Erythroblast (primary cell): ENCODE measurements at places on chromosomes 4 and X.

DNA sequence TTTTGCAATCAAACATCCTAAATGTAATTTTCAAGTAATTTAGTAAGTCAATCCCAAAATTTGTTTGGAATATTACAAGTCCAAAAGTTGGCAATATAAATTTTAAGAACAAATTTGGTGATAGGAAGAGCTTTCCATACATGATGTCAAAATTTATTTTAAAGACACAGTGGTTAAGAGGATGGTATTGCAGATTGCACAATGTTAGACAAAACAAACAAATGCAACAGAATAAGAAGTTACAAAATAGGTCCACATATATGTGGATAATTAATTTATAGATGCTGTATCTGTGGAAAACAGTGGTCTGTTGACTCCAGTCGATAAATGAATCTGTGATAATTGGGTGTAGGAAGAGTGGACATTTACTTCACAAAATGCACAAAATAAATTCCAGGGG lies 358.5 kb downstream of the PCDH7 start:
- DNase-seq: no peak

- no peak for DNase-seq
Observed at GRCh38 chr4:184097241-184097605, 120.5 kb downstream of the ENPP6 start.

DNA sequence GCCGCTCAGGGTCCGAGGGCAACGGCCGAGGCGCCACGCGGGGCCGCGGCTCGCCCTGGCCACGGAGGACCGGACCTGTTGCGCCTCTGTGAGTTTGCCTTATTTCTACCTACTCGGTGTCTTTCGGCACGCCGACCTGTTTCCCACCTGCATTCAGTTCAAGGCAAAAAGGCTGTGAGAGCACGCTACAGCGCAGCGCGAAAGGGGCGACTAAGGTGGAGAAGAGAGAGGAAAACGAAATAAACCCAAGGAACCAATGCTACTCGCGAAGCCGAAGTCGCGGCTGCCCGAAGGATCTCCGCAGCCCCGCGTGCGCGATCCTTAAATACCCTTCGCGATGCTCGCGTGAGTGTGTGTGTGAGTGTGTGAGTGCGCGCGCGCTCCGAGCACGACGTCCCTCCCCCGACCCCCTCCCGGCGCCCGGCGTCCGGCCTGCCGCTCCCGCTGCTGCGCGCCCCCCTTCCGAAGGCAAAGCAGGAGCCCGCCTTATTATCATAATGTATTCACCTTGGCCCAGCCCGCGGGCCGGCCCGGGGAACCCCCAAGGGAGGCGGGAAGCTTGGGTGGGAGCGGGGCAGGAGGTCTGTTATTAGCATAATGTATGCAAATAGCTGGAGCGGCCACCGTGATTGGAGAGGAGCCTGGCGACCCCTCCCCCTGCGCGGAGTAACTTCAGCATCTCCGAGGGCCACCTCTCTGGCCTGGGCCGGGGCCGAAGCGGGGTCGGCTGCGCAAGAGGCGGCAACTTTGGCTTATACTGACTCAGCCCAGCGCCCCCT lies at the start of gene COL25A1:
Gene COL25A1 (minus strand): TSS at position 298 of the 779 bp plus-strand sequence.
- DNase-seq: peak; percentile 21

- DNase-seq: peak; percentile 8
Observed at GRCh38 chr4:4507923-4508322, 33.9 kb downstream of the STX18 start.

- no peak for DNase-seq
Observed at GRCh38 chr4:5662555-5662954, 45.8 kb downstream of the EVC2 start.
